ENCODE measurements at places on chromosomes 4 and X.

- no peak for DNase-seq
Observed at GRCh38 chr4:142386856-142387255, 459.2 kb downstream of the INPP4B start.

DNA sequence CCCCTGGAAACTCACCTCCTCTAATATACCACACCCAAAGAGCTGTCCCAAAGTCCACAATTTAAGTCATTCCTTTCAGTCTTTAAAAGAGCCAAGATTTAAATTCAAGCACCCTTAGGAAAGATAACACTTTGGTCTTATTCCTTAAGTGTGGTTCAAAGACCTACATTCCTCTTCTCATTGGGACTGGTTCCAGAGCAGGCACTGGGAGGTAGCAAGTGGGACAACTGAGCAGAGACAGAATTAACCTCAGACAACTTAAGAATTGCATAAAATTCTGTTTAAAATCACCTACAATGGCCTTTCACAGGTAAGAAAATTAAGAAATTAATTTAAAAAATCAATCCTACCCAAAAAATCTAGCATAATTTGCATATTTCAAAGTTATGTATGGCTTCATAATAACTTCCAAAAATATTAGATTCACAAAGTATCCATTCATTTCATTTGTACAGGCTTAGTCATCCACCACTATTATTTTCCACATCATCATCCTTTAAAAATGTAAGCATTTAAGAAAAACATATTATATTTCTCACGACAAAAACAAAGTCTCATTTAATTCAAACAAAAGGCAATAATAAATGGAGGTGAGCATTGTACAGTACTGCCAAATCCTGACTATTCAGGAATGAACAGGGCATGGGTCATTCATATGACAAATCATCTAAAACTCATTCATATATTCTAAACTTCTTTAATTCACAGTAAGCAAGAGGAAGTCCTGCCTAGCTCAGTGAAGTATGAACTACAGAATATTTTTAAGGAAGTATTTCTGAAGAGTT, 13.6 kb downstream of the PRSS12 start:
- no peak for DNase-seq

- DNase-seq: peak; percentile 66
Observed at GRCh38 chrX:119015407-119016237, 41.2 kb downstream of the LONRF3 start.

GRCh38 chr4:177064729-177065394, 244.8 kb upstream of the NEIL3 start:
- no peak for DNase-seq

DNA sequence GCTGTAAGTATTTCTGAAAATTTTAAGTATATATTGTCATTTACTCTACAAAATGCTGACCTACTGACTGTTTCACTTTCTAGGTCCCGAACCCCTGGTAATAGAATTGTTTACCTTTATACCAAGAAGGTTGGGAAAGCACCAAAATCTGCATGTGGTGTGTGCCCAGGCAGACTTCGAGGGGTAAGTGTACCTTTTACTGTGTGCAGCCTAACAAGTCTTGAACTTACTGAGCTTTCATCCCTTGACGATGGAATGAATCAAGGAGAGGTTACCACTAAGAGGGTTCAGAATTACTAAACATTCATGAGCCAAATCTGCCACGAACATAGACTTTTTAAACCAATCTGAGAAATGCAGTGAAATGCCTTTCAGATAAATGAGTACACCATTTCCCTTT, 1.6 kb downstream of the RPL34 start:
- DNase-seq: no peak

GRCh38 chr4:173243917-173244658, 75.5 kb downstream of the GALNT7 start:
- DNase-seq: no peak

DNA sequence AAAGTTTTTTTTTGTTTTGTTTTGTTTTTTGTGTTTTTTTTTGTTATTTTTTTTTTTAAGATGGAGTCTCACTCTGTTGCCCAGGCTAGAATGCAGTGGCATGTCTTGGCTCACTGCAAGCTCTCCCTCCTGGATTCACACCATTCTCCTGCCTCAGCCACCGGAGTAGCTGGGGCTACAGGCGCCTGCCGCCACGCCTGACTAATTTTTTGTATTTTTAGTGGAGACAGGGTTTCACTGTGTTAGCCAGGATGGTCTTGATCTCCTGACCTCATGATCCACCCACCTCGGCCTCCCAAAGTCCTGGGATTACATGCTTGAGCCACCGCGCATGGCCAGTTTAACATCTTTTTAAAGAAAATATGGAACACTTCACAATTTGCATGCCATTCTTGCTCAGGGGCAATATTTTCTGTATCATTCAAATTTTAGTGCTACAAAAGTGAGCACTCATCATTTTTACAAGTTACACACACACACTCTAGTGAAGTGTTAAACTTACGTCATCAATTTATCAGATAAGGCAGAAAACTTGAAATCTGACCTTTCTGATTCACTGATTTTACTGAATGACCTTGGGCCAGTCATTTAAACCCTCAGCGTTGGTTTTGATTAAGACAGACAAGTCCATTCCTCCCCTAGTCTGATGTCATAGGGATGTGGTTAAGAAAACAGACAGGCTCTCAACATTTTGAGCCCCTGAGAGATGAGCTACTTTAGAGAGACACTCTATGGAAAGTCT, 61.2 kb downstream of the TRIM2 start:
- DNase-seq: no peak

GRCh38 chr4:169418846-169419245, 148.1 kb upstream of the SH3RF1 start:
- no peak for DNase-seq

DNA sequence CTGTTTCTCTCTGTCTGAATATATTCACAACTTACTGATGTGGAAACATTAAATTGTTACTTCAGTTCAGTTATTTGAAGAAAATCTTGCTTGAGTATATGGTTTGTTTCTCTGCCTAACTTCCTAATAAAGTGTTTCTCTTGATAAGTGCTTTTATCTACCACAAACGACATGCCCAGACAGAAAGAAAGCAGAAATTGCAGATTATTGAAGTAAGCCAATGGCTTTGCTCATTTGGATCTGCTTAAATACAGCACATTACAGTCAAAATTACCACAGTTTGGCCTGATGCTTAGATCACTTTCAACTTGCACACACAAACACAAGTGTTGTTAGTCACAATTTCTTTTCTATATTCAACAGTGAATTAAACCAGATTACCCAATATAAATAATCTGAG, 68.0 kb downstream of the ATOH1 start:
- no peak for DNase-seq

- DNase-seq: no peak
Observed at GRCh38 chr4:119070301-119070700, 65.3 kb upstream of the MYOZ2 start.

- no peak for DNase-seq
Observed at GRCh38 chr4:118729287-118730286, 44.4 kb downstream of the METTL14 start.

DNA sequence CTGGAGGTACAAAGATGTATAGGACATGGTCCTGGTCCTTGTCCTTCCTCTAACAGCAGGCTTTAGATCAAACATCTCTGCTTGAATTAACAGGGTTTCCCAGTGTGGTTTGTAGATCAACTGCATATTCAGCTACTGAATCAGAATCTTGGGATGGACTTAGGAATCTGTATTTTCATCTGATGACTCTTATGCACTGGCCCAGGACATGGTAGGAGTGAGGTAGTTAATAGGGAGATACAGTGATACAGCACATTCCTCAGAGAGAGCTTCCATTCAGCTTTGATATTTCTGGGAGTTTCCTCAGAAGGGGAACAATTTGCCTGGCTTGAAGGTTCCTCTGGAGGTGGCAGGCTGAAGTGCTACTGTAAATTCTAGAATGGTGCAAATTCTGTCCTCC, 203.1 kb downstream of the LARP7 start:
- no peak for DNase-seq

DNA sequence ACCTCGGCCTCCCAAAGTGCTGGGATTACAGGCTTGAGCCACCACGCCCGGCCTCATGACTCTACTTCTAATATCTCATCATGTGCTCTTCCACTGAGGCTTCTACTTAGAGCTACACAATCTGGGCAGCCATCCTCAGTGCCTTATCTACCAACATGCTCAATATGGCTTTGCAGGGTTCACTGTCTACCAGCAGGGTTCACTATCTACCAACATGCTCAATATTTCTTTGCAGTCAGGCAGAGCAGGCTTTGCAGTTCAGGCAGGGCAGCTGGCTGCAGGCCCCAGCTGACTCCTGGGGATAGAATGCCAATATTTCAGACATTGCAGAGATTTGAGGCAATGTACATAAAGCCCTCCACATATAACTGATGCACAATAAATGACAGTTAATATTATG, 47.5 kb downstream of the PKD2 start:
- DNase-seq: no peak

- no peak for DNase-seq
Observed at GRCh38 chr4:155604718-155605626, 61.7 kb upstream of the GUCY1A1 start.

- DNase-seq: no peak
Observed at GRCh38 chr4:94525993-94526728, 74.4 kb downstream of the PDLIM5 start.

DNA sequence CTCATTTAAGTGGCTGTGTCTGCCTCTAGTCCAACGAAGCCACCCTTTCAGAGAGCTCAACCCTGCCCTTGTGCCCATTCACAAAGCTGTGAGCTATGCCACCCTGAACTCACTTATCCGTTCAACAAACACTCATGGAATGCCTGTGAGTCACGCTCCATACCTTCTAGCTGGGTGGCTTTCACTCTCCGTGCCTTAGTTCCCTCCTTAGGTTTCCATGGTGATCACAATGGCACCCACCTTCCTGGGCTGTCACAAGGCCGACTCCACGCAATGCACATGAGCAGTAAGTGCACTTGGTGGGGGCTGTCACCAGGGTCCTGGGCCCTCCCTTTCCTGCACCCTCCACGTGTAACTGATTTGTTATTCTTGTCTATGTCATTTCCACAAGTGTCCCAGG, 37.2 kb upstream of the PPP2R2C start:
- DNase-seq: no peak

DNA sequence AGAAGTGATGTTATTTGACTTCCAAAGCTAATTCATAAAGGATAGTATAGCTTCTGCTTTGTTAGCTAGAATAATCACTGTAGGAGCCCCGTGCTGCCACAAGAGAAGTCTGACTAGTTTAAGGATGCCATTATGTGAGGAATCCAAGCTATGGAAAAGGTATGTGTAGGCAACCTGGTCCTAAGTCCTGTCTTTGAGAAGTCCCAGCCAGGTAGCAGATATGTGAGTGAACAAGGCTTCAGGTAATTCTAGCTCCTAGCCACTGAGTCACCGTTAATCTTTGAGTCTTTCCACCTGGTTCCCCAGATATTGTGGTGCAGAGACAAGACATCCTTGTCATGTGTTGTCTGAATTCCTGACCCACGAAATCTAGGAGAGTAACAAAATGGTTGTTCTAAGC, 55.5 kb downstream of the BMP3 start:
- DNase-seq: no peak

- DNase-seq: peak; percentile 11
Observed at GRCh38 chr4:76950956-76951671, 1.6 kb downstream of the SEPTIN11 start.

GRCh38 chr4:16267639-16268038, 41.4 kb upstream of the TAPT1 start:
- DNase-seq: no peak

DNA sequence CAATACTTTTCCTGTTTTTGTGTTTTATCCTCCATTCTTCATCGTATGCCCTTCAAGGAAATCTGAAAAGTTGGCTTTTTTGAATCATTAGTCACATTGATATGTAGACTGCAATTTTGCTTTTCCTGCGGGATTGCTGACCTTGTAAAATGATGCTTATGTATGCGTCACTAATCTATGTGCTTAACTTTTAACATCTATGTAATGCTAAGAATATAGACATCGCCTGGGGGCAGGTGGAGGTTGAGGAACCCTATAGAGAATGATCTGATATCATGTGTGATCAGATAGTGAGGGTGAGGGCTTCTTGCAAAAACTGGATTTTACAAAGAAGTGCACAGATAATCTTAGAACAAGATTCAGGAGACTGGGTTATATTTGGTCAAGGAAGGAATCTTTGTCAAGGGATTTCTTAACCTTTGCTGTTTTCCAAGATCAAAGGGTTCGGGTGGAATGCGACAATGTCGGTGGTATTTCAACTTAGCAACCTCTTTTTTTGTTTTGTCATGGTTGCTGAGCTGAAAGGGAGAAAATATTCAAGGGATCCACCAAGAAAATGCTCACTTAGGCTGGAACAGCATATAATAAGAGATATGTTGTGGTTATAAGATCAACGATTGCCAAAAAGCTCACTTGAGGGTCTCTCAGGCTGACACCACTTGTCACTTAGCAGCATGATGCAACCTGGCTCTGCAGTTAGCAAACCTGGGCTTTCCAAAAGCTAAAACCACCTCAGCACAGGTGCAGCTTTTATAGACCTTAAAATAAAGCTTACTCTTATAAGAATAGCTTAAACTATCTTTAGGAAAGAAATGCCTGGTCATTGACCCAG, 70.6 kb upstream of the PUDP start:
- DNase-seq: no peak

GRCh38 chrX:110394651-110395050, 36.0 kb downstream of the RTL9 start:
- no peak for DNase-seq

DNA sequence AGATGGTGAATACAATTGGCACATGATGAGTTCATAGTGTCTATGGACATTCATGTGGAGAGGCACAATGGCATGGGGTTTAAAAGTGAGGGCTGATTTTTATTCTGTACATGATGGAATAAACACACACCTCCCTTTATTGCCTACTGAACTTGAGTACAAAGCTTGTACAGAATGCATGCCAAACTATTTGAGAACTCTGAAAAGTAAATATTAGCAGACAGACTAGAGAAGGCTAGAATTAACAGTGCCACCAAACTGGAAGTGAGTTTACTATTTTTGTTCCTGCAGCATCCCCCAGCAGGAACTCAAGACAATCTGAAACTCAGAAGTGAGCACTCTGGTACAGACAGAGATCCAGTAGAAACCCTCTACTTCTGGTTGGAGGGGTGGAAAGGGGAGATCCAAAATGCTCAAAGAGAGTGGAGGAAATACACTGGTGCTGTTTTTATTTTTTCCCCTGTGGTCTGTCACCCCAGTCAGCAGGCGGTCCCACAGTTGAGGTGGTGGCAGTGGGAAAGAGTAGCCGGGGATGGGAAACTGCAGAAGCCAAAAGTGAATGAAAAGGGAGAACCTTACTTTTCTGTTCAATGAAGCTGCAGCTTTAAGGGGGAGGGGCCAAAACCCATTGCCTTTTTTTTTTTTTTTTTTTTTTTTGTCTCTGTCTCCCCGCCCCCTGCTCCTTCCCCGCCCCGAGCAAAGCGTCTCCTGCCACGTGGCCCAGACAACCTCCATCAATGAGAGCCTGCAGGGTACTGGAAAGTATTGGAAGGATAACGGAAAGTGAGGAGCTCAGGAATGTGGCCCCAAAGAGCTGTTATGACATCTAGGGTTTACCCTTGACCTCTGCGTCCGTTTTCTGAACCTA, 20.5 kb downstream of the AKAP4 start:
- DNase-seq: no peak

DNA sequence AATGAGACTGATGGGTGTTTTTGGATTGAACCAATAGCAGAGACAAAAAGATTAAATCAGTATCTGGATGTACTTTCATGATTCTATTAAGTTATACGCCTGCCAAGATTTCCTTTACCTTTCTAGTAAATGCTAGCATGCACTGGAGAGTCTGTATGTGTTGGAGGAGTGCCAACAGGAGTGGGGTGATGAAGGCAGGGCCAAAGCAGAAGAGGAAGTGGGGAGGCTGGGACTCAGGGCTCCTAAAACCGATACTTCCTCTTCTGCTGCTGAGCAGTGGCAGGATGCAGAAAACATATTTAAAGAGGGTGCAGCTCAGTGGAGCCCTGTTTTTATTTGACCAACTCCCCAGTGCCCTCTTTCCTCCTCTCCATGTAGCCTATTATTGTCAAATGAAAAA, 5.6 kb downstream of the CYSLTR1 start:
- DNase-seq: peak; percentile 32

Data from activated CD4-positive, alpha-beta T cell treated with anti-CD3 and anti-CD28 coated beads, Interleukin-2, amount 50 U/mL, for 48 hours (primary cell).